ENCODE measurements at places on chromosomes 7 and 10.

GRCh38 chr10:60397792-60398191 is 8.1 kb upstream of the ANK3 start:
- no peak for DNase-seq

DNA sequence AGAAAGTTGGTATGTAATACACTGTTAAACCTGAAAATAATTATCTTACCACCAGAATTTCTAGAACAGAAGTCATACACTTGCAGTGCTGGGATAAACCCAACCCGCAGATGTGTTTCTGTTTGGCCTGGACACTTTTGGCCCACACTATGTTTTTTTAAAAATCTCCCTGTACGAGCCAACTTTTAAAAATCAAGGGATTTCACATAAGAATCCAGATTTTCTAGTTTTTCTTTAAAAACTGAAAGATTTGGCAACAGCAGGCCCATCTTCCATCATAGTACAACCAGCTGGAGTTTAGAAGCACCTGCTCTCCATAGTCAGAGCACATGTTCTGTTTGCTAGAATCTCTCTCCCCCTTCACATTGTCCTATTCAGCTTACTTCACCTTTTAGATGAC is 74.0 kb downstream of the TLL2 start:
- no peak for DNase-seq

- DNase-seq = no peak
Observed at GRCh38 chr7:30731581-30731980, 20.4 kb upstream of the INMT start.

DNA sequence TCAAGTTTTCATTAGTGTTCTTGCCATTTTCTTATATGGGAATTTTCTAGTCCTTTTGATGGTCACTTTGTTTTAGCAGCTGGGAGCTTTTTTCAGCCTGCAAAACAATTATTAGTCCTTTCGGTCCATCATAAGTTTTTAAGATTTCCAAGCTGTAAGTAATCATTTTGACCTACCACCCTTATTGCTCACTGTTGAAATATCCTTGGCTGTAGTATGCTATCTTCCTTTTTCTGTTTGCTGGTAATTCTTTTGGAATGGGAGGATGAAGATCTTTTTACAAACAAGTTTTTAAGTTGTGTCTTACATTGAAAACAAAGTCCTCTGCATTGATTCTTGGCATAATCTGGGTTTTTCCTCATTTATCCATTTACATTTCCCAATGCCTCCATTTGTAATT is 24.0 kb downstream of the BZW2 start:
- no peak for DNase-seq

GRCh38 chr10:23499372-23500132 is 60.7 kb downstream of the OTUD1 start:
- no peak for DNase-seq

Measured in NCI-H187 treated with DMSO at 0.1 percent for 48 hours (cell line).